ENCODE measurements at places on chromosomes 4 and X. TPM values are rescaled to one million over a fixed set of nuclear protein-coding genes. Genes with fewer than 3 reads are reported as not detected.

TLR2 gene
- 0.60 TPM for total RNA-seq

PGK1 gene
- 420 TPM for total RNA-seq

SYP gene
- total RNA-seq, result 0.75 TPM

TMSB15A gene
- total RNA-seq, result 0.79 TPM

NEXMIF gene
- 0.19 TPM for total RNA-seq

TRO gene
- total RNA-seq, result 4.0 TPM

Measured in heart right ventricle (tissue), 16 donors.